ENCODE measurements at places on chromosomes 2 and 18. TPM values are rescaled to one million over a fixed set of nuclear protein-coding genes. Genes with fewer than 3 reads are reported as not detected.

Gene IRS1
- 15.1 TPM for total RNA-seq

Gene C2orf92
- 10.3 TPM for total RNA-seq

Gene HADHA
- 124 TPM for total RNA-seq

Gene FBXO48
- total RNA-seq: 1.6 TPM

Gene ALLC
- total RNA-seq: not detected

Gene FZD7
- 91.0 TPM for total RNA-seq

Gene DYSF
- 2.4 TPM for total RNA-seq

Gene SPATA3
- total RNA-seq: not detected

Gene ANKRD36
- total RNA-seq: 36.0 TPM

Gene SLC5A7
- total RNA-seq: 3.0 TPM

Gene DLGAP1
- total RNA-seq: 11.5 TPM

Gene DSG4
- not detected for total RNA-seq

Gene CPO
- total RNA-seq: 0.47 TPM

Gene SP140
- total RNA-seq: not detected

All from neural crest cell (in vitro differentiated cells).